AG09319 (cell line): ENCODE measurements at places on chromosomes 11 and 22.
A peak's percentile ranks its signal among the peaks of the same experiment; 100 is the strongest.

GRCh38 chr22:26479792-26480610 is 3.6 kb downstream of the HPS4 start:
- DNase-seq, result no peak

DNA sequence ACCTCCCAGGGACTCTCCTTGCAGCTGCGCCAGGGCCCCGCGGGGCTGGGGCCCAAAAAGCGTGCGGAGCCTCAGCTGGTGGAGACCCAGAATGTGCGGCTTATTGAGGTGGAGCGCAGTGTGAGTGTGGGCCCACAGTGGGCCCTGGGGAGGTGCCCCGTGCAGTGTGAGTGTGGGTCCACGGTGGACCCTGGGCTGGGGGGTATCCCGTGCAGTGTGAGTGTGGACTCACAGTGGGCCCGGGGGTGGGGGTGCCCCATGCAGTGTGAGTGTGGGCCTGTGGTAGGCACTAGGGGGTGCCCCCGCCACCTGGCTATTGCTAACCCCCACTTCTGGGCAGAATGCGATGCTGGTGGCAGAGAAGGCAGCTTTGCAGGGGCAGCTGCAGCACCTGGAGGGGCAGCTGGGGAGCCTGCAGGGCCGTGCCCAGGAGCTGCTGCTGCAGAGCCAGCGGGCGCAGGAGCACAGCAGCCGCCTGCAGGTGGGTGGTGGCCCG is 7.8 kb upstream of the RPS6KA4 start:
- no peak for DNase-seq

- no peak for DNase-seq
Observed at GRCh38 chr22:39959640-39960447, at the start of gene TMA7B. Gene TMA7B, plus strand, starts transcription at chr22:39960397. Its CDS starts 3,978 bp downstream, at chr22:39964375.

- peak; percentile 61 for DNase-seq
Observed at GRCh38 chr11:19988598-19988997, 171.7 kb downstream of the DBX1 start.

DNA sequence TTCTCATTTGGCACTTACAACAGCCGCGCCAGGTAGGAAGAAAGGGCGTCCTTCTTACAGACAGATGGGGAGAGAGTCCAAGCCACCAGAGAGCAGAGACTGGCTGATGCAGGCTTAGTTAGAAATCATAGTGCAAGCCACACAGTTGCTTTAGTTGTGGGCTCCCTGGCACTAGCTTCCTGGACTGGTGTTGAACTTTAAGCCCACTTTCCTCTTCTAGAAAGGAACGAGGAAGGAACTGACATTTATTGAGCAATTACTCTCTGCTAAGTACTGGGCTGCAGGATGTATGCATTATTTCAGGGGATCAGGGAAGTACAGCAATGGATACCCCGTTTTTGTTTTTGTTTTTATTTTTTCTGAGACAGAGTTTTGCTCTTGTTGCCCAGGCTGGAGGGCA is 3.0 kb downstream of the BACE1 start:
- DNase-seq, result no peak

DNA sequence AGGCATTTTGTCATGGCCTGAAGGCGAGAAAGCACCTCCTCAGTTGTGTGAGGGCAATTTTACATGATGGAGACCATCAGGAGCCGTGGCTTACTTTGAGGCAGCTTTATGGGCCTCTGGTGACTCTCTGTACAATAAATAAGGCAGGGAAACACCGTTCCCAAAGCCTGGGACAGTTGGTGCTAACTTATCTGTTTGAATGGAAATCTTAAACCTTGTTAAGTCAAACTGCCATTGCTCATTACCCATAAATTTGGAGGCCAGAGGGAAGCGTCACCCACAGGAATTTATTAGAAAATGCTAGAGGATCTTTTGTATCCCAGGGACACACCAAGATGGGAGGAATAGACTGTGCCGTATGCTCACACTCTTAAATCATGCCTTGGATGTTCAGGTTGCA is 1156.9 kb downstream of the BRD1 start:
- no peak for DNase-seq

GRCh38 chr22:39534092-39534506 is 1.6 kb upstream of the RPS19BP1 start:
- DNase-seq, result no peak

DNA sequence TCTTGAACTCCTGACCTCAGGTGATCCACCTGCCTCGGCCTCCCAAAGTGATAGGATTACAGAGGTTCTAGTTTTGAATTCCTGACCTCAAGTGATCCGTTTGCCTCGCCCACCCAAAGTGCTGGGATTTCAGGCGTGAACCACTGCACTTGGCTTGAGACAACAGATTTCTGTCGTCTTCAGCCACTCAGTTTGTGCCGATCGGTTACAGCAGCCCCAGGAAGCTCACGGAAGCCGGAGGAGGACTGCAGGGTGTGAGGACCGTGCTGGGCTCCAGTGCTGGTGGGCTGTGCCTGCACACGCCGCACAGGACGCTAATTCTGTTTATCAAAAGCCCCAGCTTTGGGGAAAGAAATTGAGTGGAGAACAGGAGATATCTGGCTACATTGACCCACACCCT is 82.0 kb downstream of the CELSR1 start:
- no peak for DNase-seq

- no peak for DNase-seq
Observed at GRCh38 chr11:125001849-125002248, 47.8 kb downstream of the CCDC15 start.

- DNase-seq, result no peak
Observed at GRCh38 chr22:47034905-47035419, 272.5 kb downstream of the TBC1D22A start.

DNA sequence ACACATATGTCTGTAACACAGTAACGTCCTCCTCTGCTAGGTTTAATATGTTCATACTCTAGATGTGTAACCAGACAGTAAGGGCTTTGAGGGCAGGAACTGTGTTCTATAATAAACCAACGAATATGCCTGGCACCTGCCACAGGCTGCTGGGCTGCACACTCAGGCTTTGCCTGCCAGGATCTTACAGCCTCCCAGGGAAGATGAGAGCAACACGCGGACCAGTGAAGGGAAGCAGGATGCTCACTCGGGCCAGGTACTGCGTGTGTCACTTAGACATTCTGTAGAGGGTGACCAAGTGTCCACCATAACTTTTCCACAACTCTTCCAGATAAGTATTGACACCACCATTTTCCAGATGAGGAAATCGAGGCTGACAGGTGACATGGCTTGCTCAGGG is 21.7 kb upstream of the BAIAP2L2 start:
- DNase-seq, result no peak

GRCh38 chr11:95883381-95883780 is 40.5 kb downstream of the MTMR2 start:
- no peak for DNase-seq

GRCh38 chr11:126336671-126337101 is 18.8 kb upstream of the ST3GAL4 start:
- no peak for DNase-seq

- DNase-seq, result no peak
Observed at GRCh38 chr11:57842873-57843272, 81.3 kb downstream of the CTNND1 start.

DNA sequence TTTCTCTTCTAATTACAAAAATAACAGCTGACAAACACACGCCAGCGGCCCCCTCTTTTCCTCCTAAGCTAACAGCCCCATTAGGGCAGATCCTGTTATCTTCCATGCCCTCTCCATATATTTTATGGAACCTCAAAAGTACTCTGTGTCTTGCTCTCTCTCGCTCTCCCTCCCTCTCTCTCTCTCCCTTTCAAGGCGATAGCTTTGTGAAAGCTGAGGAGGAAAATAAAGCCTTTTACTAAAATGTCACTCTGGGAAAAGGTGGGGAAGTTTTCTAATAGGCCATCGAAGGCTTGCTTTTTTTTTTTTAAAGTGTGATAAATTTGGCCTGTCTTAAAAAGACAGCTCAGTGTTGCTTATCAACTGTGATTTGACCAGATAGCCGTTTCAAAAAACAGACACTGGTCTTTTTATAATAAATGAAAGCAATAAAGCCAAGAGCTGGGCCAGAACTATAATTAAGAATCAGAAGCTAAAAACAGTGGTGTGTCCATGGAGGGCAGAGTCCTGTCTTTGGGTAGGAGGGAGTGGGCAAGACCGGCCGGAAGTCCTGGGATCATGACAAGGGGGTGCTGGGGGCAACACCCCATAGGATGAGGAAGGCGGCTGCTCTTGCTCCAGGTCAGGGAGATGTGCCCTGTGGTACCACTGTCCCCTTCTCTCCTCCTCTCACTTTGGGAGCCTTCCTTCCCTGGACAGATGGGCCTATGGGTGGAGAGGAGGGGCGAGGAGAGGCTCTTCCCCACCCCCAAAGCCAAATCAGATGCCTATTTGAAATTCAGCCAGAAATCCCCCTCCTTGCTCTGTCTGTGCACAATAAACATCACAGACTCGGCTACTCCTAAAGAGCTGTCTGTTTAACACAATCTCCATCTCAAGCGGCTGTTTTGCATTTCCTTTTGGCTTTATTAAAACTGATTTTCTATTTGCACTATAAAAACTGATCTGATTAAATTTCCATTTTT is 267.2 kb downstream of the BUD13 start:
- DNase-seq, result no peak

DNA sequence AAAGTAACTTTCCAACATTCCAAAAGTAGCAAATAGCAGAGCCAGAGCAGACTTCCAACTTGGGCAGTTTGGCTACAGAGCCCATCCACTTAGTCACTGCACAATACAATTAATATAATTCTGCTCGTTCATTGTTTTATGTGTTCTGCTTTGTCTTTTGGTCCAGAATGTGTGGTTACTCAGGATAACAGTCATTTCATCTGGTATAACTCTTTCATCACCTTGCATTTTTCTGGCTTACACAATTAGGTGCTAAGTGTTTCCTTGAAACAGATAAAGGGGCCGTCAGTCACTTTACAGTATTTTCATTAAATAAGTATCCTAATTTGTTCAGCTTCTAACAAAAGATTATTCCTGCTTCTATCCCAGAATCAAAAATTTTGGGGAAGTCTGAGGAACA is 87.2 kb downstream of the LARGE2 start:
- DNase-seq, result no peak

GRCh38 chr11:10927538-10927937 is 69.7 kb upstream of the ZBED5 start:
- DNase-seq, result no peak

GRCh38 chr22:21032037-21032867 is at the start of gene SLC7A4:
Gene SLC7A4, minus strand, starts transcription at chr22:21032561. Its CDS starts 749 bp downstream, at chr22:21031812.
- DNase-seq, result no peak

DNA sequence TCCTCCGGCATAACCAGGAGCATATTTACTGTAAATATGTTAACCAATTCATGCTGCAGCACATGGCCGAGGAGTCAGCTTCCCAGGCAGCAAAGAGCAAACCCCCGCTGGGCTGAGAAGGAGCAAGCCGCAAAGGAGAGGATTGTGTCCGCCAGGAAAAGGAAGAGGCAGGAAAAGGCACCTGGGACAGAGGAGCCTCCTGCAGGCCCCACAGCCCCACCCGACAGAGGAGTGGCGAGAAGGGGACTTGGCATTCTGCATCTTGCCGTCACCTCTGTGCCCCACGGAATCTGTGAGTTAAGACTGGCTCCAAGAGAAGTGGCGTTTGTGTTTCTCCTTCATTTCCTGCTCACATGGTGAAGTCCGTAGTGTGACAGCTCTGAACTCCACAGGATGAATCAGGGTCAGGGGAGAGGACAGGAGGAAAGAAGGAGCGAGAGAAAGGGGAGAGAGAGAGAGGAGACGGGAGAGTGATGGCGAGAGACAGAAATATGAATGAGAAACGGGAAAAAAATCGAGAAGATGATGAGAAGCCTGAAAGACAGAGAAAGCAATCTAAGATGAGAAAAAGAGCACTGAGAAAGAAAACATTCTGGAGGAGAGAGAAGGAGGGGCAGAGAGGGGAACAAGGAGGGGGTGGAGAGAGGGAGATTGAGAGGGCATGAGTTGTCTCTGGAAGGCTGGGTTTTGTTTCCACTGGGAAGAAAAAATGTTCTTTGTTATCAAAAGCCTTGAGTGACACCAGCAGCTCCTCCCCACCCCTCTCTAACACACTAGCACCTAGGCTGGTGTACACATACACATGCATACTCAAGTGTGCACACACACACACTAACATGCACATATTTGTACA is 489.6 kb downstream of the MN1 start:
- DNase-seq, result no peak

GRCh38 chr11:87659807-87660206 is 515.4 kb downstream of the RAB38 start:
- DNase-seq, result no peak

DNA sequence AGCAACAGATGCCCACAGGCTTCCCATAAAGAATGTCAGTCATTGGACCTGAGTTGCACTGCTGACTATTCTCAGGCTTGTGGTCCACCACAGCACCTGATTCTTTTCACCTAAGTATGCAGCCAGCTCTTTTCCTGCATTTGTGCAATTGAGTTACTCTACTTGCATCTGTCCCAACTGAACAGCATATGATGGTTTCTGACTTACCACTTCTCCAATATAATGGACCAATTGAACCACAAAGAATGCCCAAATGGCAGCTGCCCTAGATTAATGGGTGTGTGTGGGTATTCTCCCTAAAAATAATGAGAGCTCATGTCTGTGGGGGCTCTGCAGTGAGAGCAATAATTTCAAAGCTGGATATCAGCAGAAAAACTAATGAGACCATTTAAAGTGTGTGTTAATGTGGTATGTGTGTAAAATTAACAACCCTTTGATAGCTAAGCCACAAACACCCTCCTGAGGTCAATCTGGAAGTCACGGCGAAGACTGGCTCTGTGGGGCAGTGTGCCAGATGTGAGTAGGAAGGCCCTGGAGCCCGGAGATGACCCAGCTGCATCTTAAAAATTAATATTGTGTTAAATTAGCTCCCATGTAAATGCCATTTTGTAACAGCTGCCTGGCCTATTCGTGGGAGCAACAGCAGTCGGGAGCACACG is 43.8 kb downstream of the SC5D start:
- DNase-seq, result no peak

DNA sequence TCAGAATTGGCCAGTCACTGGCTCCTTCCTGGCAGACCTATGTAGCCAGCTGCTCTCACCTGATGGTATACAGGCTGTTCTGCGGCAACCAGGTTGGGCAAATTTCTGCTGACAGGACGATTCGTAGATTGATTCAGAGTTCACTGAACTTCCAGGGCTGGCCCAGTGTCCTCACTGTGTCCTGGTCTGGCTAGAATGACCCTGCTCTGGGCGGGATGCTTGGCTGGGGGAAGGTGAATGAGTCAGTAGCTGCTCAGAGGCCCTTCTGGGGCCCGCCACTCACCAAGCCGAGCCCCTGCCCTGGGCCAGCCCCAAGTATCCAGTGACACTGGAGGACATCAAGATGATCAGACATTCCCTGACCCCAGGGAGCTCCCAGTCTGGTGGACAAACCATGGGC is 62.9 kb upstream of the WNT11 start:
- DNase-seq, result no peak

GRCh38 chr11:40387240-40387980 is 1072.0 kb downstream of the LRRC4C start:
- DNase-seq, result no peak

GRCh38 chr11:27977527-27977926 is 130.4 kb downstream of the KIF18A start:
- no peak for DNase-seq

DNA sequence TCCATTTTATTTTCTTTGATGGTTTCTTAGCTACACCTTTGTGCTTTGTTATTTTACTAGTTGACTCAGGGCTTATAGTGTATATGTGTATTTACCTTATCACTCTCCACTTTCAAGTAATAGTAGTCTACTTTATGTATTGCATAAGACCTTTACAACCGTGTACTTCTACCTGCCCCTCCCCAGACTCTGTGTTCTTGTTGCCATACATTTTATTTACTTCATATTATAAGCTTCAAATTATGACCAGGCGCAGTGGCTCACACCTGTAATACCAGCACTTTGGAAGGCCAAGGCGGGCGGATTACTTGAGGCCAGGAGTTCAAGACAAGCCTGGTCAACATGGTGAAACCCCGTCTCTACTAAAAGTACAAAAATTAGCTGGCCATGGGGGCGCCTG is 28.2 kb upstream of the CTSD start:
- DNase-seq, result no peak
